ENCODE measurements at places on chromosomes 11 and 22.

GRCh38 chr11:75428281-75428724 is 4.7 kb downstream of the KLHL35 start:
- peak; percentile 68 for DNase-seq

DNA sequence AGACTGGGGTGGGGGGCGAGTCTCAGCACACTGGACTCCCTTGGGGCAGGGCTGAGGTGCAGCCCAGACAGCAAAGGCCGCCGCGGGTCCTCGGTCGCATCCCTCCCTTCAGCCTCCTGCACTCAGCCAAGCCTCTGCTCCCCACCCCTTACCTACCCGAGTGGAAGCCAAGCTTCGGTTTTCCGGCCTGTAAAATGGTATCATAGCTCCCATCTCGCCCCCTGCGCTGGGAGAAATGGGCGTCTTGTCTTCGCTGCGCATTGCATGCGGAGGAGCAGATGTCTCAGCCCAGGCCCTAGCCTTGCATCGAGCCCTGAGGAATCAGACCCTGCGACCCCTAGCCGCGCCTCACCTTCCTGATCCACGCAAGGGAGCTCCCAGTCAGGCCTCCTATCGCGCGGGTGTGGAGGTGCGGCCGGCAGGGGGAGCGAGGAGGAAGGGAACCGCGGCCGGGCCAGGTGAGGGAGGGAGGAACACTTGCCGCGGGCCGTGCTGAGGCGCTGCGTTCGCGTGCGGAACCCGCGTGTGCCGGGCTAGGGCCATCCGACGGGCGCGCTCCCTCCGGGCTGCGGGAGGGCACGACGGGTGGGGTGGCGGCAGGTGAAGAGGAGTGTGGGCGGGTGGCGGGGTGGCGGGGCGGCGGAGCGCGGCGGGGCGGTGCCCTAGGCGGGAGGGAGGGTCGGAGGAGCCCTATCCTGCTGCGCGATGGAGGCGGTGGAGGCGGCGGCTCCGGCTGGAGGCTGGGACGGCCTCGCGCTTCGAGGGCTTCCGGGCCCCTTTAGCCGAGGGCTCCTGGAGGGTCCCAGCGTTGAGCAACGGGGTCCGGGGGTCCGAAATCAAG is 4.1 kb upstream of the TBX1 start:
- no peak for DNase-seq

DNA sequence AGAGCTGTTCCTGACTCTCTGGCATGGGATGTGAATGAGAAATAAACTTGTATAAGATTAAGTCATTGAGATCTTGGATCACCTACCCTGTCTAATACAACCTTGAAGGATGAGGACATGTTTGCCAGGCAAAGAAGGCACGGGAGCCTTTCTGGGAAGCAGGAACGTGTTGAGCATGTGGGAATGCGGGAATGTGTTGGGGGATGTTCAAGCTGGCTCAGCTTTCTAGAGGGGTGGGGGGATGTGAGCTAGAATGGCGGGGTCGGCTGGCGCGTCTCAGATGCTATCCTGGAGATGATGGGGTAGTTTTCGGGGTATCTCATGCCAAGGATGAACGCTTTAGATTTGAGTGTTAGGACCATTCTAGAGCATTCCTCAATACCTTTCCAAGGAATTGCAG is 227.1 kb downstream of the DSCAML1 start:
- no peak for DNase-seq

GRCh38 chr22:28013611-28014010 is 94.6 kb upstream of the PITPNB start:
- no peak for DNase-seq

DNA sequence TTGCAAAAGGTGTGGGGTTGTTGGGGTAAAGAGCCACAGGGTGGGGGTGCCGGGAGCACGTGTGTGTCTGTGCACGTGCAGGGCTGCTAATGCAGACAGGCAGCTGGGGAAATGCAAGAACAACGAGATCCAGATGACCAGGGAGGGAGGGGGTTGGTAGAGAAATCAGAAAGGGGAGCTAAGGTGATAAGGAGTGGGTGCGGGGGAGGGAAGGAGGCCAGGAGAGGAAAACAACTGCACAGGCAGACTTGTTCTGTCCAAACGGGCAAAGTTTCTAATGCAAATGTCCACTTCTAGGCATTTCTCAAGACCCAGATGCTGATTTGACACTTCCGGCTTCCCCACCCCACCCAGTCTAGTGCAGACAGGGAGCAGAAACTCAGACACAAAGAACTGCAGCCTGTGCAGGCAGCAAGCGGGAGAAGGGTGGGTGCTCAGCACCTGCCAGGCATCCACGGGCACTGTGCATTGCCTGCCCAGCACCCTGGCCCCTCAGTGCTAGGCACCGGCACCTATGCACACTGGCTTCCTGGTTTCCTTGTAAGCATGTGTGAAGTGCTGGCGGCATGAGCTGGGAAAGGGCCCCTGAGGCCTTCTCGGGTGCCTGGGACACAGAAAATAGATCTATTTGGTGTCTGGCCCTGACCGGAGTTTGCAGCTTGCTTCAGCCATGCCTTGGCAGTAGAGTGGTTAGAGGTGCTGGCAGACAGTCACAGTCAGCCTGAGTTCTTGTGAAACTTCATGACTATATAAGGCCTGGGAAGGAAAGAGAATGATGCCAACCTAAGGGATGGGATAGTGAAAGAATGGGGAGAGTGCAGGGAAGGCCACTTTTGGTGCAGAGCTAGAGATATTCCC is 220.1 kb upstream of the SORL1-AS1 start:
- DNase-seq, result no peak

Measured in stimulated activated effector memory CD8-positive, alpha-beta T cell treated with anti-CD3 and anti-CD28 coated beads, Interleukin-12 subunit alpha, Interleukin-12 subunit beta, amount 100 ng/mL, for 72 hours (primary cell).